ENCODE measurements at places on chromosomes 11 and 22.

DNA sequence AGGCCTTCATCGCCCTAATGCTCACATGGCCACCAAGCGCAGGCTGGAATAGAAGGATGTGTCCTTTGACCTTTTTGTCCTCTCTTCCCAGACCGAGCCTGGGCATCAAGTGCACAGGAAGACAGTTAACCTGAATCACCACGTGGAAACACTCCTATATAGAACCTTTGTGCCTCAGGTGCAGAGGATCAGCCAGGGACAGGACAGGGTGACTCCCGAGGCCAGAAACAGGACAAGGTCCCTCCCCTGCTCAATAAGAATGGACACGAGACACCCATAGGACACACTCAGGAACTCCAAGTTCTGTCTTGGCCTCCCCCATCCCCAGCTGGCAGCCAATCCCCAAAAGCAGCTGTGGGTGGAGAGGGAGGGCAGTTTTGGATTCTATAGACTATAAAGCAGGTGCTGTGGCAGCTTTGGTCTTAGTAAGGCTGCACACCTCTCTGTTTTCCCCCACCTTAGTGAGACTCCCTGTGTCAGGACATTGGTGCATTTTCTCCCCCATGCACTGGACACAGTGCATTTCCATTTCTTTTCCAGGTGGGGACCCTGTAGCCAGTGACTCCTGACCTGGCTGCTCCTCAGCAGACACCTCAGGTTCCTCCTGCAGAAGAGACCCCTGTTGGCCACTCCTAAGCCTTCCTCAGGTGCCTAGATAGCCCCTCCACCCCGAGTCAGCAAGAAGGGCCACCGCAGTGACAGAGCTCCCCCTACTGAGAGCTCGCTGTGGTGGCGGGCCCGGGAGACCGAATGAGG is 43.6 kb upstream of the POU2AF1 start:
- DNase-seq = peak; percentile 62

- DNase-seq = no peak
Measured at GRCh38 chr11:16738947-16739815, 734 bp downstream of the C11orf58 start.

DNA sequence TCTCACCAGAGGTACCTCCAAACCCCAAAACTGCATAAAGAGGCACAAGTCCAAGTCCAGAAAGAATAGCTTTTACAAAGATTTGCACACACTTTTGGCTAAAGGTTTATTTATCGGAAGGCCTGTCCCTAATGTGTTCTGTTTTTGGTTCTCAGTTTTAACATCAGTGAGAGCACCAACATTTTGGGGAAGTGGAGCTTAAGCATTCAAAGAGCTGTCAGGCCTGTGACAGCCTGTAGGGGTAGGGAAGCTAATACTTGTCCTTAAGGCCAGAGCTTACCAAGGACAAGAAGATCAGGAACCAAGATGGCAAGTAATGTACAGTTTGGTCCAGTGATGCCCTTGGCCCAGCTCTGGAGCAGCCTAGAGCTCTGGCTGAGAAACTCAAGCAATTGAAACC is 38.9 kb upstream of the SCUBE2 start:
- no peak for DNase-seq

DNA sequence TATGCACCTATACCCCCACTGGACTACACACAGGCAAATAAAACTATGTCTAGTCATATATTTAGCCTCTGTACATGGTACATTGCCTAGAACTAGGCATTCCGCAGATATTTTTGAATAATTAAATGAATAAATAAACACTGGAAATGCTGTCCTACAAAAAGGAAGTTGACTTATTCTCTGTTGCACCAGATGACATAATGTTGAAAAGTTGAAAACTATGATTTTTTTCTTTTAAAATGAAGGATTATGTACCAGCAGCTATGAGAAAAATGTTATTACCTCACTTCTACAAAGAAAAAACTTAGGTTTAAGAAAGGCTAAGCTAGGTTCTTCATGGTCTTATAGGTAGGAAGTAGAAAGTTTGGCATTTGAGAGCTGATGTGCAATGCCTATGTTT is 856.6 kb downstream of the METTL15 start:
- DNase-seq = no peak

- no peak for DNase-seq
Measured at GRCh38 chr11:43381802-43382201, 23.1 kb downstream of the TTC17 start.

All from NCI-H2081 treated with DMSO at 0.1 percent for 48 hours (cell line).